Activated naive CD4-positive, alpha-beta T cell treated with anti-CD3 and anti-CD28 coated beads, Interleukin-2, amount 10 ng/mL, durations not matched to agents 7 days and 5 days (primary cell): ENCODE measurements at places on chromosomes 3 and 15.

DNA sequence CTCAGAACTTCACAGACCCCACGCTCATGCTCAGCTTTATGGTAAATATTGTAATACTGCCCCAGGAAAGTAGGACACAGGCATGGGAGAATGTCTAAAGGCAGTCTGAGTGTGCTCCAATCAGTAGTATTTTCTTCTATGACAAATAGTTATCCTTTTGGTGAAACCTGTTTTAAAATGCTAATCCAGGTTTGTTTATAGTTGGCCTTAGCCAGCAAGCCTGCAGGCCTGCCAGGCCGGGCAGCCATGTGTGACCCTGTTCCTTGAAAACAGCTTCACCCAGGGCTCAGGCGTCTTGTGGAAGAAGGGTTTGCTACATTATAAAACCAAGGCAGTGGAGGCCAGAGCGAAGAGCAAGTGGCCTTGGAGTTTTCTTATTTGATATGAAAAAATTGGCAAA is 104.7 kb downstream of the SEMA6D start:
- no peaks in the 10 kb centered on the region for H3K27me3 ChIP-seq
- DNase-seq = no peak
- no peaks in the 10 kb centered on the region for H3K4me1 ChIP-seq
- no peak overlapping the region for H3K27ac ChIP-seq

GRCh38 chr15:77392762-77393470 is 27.0 kb downstream of the PEAK1 start:
- peaks cover 4% of the 10 kb centered on the region for H3K36me3 ChIP-seq
- no peak overlapping the region for H3K4me3 ChIP-seq
- H3K4me1 ChIP-seq = no peaks in the 10 kb centered on the region
- no peaks in the 10 kb centered on the region for H3K27me3 ChIP-seq

- peaks cover 16% of the 10 kb centered on the region for H3K4me1 ChIP-seq
- peak overlapping the region; percentile 11 for H3K27ac ChIP-seq
- H3K27me3 ChIP-seq = no peaks in the 10 kb centered on the region
- H3K4me3 ChIP-seq = no peak overlapping the region
- DNase-seq = no peak
Measured at GRCh38 chr3:197513953-197514785, 41.6 kb downstream of the BDH1 start.

DNA sequence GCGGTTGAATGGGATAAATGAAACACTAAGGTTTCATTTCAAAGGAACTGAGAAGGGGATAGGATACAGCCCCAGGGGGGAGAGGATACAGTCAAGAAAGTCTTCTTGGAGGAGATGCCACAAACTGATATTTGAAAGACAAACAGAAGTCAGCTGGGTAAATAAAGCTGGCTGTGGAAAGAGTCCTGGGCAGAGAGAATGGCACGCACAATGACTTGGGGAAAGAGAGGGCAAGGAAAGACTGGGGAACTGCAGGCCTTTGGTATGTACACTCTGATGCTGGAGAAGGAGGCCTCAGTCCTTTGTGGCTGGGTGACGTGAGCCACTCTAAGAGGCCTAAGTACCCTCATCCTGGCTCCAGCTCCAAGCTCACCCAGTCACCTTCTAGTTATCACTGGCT is 45.2 kb upstream of the LMCD1 start:
- no peak overlapping the region for H3K27ac ChIP-seq
- DNase-seq = no peak
- H3K27me3 ChIP-seq = no peaks in the 10 kb centered on the region
- H3K4me1 ChIP-seq = no peaks in the 10 kb centered on the region

DNA sequence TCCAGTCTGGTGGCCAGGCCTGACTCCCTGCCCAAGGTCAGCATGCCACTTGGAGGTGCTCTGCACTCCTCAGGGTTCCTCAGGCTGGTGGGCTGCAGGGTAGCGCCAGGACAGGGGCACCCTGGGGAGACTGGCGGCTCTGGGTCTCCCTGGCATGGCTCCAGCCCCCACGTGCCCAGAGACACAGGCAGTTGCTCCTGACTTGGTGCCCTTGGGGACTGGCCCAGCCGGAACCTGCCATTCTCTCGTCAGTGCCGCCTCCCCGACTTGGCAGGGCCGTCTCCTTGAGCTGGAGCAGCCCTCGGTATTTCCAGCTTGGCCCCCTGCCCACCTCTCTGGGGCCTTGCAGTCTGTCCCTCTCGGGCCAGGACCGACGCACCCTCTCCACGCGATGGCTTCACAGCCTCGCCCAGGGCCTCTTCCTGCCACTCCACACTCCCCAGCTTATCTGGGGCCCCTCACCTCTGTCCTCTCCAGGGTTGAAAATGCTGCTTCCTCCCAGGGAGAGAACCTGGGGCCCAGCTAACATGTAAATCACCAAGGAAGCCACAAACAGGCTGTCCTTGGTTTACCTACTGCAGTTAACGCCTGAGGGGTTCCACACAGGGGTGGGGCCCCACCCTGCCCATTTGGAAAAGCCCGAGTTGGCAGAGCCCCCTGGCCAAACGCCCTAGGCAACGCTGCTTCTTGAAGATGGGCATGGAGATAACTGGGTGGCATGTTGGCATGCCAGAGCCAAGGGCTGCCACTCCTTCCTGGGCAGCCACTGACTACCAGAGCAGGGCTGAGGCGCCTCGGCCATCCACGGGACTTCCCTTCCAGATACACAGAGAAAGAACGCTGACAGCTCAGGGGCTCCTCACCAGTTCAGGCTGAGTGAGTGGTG is 61.4 kb downstream of the SMAD6 start:
- no peak for DNase-seq
- H3K4me1 ChIP-seq = peaks cover 14% of the 10 kb centered on the region
- peaks cover 78% of the 10 kb centered on the region for H3K27me3 ChIP-seq

GRCh38 chr3:121979734-121980449 is 42.2 kb downstream of the ILDR1 start:
- no peak overlapping the region for H3K4me3 ChIP-seq
- DNase-seq = no peak
- peaks cover 9% of the 10 kb centered on the region for H3K36me3 ChIP-seq
- H3K4me1 ChIP-seq = peaks cover 8% of the 10 kb centered on the region
- peaks cover 14% of the 10 kb centered on the region for H3K27me3 ChIP-seq

GRCh38 chr15:62972814-62973213 is 69.7 kb upstream of the TPM1 start:
- H3K4me1 ChIP-seq = no peaks in the 10 kb centered on the region
- no peak overlapping the region for H3K4me3 ChIP-seq
- no peak for DNase-seq
- H3K27me3 ChIP-seq = peaks cover 4% of the 10 kb centered on the region
- no peak overlapping the region for H3K27ac ChIP-seq

- no peak overlapping the region for H3K27ac ChIP-seq
- H3K36me3 ChIP-seq = no peaks in the 10 kb centered on the region
- H3K4me1 ChIP-seq = no peaks in the 10 kb centered on the region
- no peak overlapping the region for H3K4me3 ChIP-seq
- no peak for DNase-seq
Measured at GRCh38 chr15:92480361-92480760, 86.7 kb downstream of the ST8SIA2 start.

- no peak overlapping the region for H3K4me3 ChIP-seq
- peaks cover 6% of the 10 kb centered on the region for H3K4me1 ChIP-seq
- no peak for DNase-seq
- H3K27me3 ChIP-seq = no peaks in the 10 kb centered on the region
- H3K36me3 ChIP-seq = peaks cover 3% of the 10 kb centered on the region
Measured at GRCh38 chr15:52186651-52187486, 4.3 kb downstream of the GNB5 start.

GRCh38 chr3:140128631-140129030 is 193.6 kb downstream of the CLSTN2 start:
- no peaks in the 10 kb centered on the region for H3K27me3 ChIP-seq
- no peak overlapping the region for H3K4me3 ChIP-seq
- no peaks in the 10 kb centered on the region for H3K36me3 ChIP-seq
- H3K4me1 ChIP-seq = no peaks in the 10 kb centered on the region
- H3K27ac ChIP-seq = no peak overlapping the region

DNA sequence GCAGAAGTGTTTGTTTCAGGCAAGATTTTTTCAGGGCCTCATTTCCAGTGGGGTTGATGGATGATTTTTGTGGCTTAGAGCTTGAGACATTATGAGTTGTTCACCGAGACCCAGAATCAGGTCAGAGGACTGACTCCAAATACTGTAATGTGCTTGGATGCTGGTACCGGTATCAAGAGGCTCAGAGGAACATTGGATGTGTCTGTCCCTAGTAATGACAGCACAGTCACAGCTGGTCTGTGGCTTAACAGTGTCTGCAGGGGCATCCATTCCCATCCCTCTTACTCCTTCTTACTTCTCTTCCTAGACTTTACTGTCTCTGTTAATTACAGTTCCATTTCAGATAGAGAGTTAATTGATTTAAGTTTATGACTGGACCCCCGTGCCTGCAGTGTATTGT is 107.8 kb downstream of the PTPRG start:
- no peaks in the 10 kb centered on the region for H3K27me3 ChIP-seq
- H3K27ac ChIP-seq = no peak overlapping the region
- no peak for DNase-seq

DNA sequence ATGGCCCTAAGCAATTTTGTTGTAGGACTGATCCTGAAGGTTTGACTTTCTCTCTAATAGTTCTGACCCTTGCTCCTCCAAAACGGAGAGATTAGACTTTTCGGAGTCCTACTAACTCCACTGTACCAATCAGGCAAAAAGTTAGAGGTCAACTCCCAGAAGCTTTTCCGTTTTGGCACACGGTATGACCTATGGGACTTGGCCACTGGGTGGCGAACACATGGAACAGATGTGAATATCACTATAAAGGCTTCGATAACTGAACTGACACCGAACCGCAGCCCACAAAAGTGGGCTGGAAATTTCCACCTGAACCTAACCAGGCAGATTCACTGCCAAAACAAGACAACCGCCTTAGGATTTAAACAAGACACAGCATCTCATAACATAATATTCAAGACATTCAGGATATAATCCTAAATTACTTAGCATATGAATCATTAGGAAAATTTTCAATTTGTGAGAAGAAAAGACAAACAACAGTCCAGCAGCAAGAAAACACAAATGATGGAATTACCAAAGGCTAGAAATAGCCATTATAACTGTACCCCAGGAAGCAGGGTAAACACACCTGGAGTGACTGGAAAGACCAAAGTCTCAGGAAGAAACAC is 12.2 kb upstream of the TM2D3 start:
- H3K4me3 ChIP-seq = no peak overlapping the region
- H3K27ac ChIP-seq = no peak overlapping the region
- DNase-seq = no peak
- peaks cover 13% of the 10 kb centered on the region for H3K36me3 ChIP-seq

GRCh38 chr15:29633971-29634370 is 188.3 kb downstream of the TJP1 start:
- no peak overlapping the region for H3K27ac ChIP-seq
- no peaks in the 10 kb centered on the region for H3K4me1 ChIP-seq
- H3K36me3 ChIP-seq = no peaks in the 10 kb centered on the region
- H3K4me3 ChIP-seq = no peak overlapping the region

- H3K4me1 ChIP-seq = no peaks in the 10 kb centered on the region
- DNase-seq = no peak
- no peak overlapping the region for H3K4me3 ChIP-seq
Measured at GRCh38 chr15:98286200-98286599, 325.7 kb downstream of the ARRDC4 start.

- H3K27ac ChIP-seq = no peak overlapping the region
- no peaks in the 10 kb centered on the region for H3K36me3 ChIP-seq
- H3K4me3 ChIP-seq = no peak overlapping the region
- H3K4me1 ChIP-seq = no peaks in the 10 kb centered on the region
- no peak for DNase-seq
- H3K27me3 ChIP-seq = no peaks in the 10 kb centered on the region
Measured at GRCh38 chr15:98070137-98070536, 109.6 kb downstream of the ARRDC4 start.
